A549 treated with AZD2906 at 1 μM for 4 hours (cell line): ENCODE measurements at places on chromosomes 12 and 14. TPM values are rescaled to one million over a fixed set of nuclear protein-coding genes. Genes with fewer than 3 reads are reported as not detected.

NRIP2 gene
- total RNA-seq: not detected in 5 replicates

ZNF140 gene
- 7.8 to 12.0 TPM (median 8.6 TPM) in 5 replicates for total RNA-seq

TEP1 gene
- total RNA-seq: 8.7 to 9.7 TPM (median 9.3 TPM) in 5 replicates

NKX2-1 gene
- total RNA-seq: 0.03 to 0.07 TPM (median 0.06 TPM) in 4 of 5 replicates, not detected in the other

SOS2 gene
- 8.3 to 13.9 TPM (median 12.0 TPM) in 5 replicates for total RNA-seq

LGR5 gene
- total RNA-seq: 0.02 to 0.08 TPM (median 0.06 TPM) in 3 of 5 replicates, not detected in the others

NDRG2 gene
- total RNA-seq: 2.5 to 3.8 TPM (median 2.6 TPM) in 5 replicates

GPD1 gene
- total RNA-seq: 0.09 to 0.32 TPM (median 0.14 TPM) in 5 replicates

GNG2 gene
- total RNA-seq: 2.7 to 3.6 TPM (median 3.3 TPM) in 5 replicates

ACSM4 gene
- total RNA-seq: not detected in 5 replicates

IL22 gene
- not detected in 5 replicates for total RNA-seq

NPFF gene
- total RNA-seq: 0.19 to 0.24 TPM in 2 of 5 replicates, not detected in the others

ASIC1 gene
- total RNA-seq: 4.3 to 6.1 TPM (median 5.0 TPM) in 5 replicates

ATXN7L3B gene
- total RNA-seq: 12.5 to 17.5 TPM (median 15.3 TPM) in 5 replicates

GALNT9 gene
- 2.8 to 5.5 TPM (median 4.2 TPM) in 5 replicates for total RNA-seq

STYK1 gene
- total RNA-seq: 0.16 to 0.28 TPM (median 0.18 TPM) in 5 replicates

TRIM9 gene
- 10.8 to 13.5 TPM (median 12.4 TPM) in 5 replicates for total RNA-seq

PTPRB gene
- 0.45 to 0.78 TPM (median 0.65 TPM) in 5 replicates for total RNA-seq

SOAT2 gene
- 0.07 to 0.30 TPM (median 0.24 TPM) in 5 replicates for total RNA-seq

PPM1H gene
- 6.2 to 9.5 TPM (median 6.7 TPM) in 5 replicates for total RNA-seq

TAS2R13 gene
- 0.03 TPM in 1 of 5 replicates, not detected in the others for total RNA-seq

PRH2 gene
- 0.23 to 0.48 TPM (median 0.43 TPM) in 3 of 5 replicates, not detected in the others for total RNA-seq

ATL1 gene
- total RNA-seq: 4.7 to 7.0 TPM (median 5.1 TPM) in 5 replicates

KRT73 gene
- total RNA-seq: not detected in 5 replicates

KANSL2 gene
- 36.7 to 51.0 TPM (median 37.1 TPM) in 5 replicates for total RNA-seq

HELB gene
- total RNA-seq: 0.80 to 1.3 TPM (median 1.2 TPM) in 5 replicates

TAS2R20 gene
- total RNA-seq: 0.06 TPM in 1 of 5 replicates, not detected in the others

SLC10A1 gene
- total RNA-seq: not detected in 5 replicates

KRT6C gene
- not detected in 5 replicates for total RNA-seq

SMCO2 gene
- total RNA-seq: 0.09 to 0.18 TPM (median 0.10 TPM) in 3 of 5 replicates, not detected in the others

MYF5 gene
- not detected in 5 replicates for total RNA-seq

BEST3 gene
- total RNA-seq: 0.82 to 1.7 TPM (median 1.2 TPM) in 5 replicates

ADAM21 gene
- 0.02 to 0.03 TPM in 2 of 5 replicates, not detected in the others for total RNA-seq

RAD51AP1 gene
- 14.5 to 28.5 TPM (median 16.8 TPM) in 5 replicates for total RNA-seq

NID2 gene
- total RNA-seq: 30.0 to 41.7 TPM (median 31.8 TPM) in 5 replicates

MRPL51 gene
- 268 to 320 TPM (median 299 TPM) in 5 replicates for total RNA-seq

CLEC2A gene
- total RNA-seq: not detected in 5 replicates

ANKRD33 gene
- total RNA-seq: 0.05 to 0.11 TPM (median 0.07 TPM) in 4 of 5 replicates, not detected in the other

DDX47 gene
- total RNA-seq: 69.3 to 91.3 TPM (median 70.5 TPM) in 5 replicates

KICS2 gene
- 7.0 to 8.8 TPM (median 8.2 TPM) in 5 replicates for total RNA-seq

BMP4 gene
- 2.3 to 3.0 TPM (median 2.4 TPM) in 5 replicates for total RNA-seq

AKAP6 gene
- 0.31 to 0.55 TPM (median 0.45 TPM) in 5 replicates for total RNA-seq

PTPN6 gene
- 9.1 to 13.5 TPM (median 10.5 TPM) in 5 replicates for total RNA-seq

SERPINA5 gene
- 0.11 to 0.21 TPM (median 0.18 TPM) in 5 replicates for total RNA-seq

COA8 gene
- 46.4 to 60.7 TPM (median 52.0 TPM) in 5 replicates for total RNA-seq
